ENCODE measurements at places on chromosomes 5 and 9.

- no peak for DNase-seq
These were observed 715.2 kb upstream of the DMAC1 start for GRCh38 chr9:8514760-8515159.

DNA sequence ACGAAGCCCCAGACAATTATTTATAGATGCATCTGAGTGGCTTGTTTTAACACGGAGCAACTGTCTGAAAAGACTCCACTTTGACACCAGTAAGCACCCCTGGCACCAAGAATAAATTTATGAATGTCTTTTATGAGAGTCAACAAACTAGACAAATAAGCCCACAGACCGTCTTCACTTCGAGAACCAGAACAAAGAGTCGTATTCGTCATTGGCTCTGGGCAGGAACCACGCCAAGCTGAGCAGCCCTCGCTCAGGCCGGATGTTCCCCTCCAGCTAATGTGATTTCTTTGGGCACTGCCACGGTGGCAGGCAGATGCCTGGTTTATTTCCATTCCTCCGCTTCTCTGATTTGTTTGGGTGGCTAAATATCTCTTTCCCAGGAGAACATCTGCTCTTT, 91.9 kb upstream of the STC2 start:
- no peak for DNase-seq

GRCh38 chr5:93378073-93378472, 202.9 kb downstream of the NR2F1-AS1 start:
- no peak for DNase-seq

DNA sequence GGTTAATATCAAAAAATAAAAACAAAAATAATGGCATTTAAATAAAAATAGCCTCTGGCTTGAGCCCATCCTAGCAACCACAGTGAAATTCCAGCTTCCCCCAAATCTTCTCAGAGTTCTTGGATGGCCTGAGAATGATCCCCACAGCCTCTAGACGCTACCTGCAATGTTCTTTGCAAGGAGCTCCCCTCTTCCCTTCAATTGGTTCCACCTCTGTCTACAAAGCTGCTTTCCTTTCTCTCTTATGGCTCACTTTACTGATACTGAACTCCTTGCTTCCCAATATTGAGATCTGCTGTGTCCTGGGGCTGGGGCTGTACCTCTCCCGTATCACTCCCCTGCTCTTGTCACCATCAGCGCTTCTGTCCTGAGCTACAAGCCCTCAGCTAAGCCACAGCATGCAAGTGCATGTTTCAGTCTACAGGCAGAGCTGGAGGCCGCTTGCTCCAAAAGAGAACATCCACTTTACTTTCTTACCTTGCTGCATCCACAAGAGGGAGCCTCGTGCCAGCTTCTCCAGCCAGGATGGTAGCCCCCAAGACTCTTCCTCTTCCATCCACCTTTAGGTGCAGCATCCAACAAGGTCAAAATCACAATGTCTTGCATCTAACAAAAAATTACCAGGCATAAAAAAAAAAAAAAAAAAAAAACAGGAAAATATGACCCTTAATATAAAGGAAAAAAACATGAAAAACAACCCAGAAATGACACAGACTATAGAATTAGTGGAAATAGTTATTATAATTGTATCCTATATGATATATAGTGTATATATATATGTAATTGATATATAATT, 57.4 kb upstream of the PRSS3 start:
- no peak for DNase-seq

DNA sequence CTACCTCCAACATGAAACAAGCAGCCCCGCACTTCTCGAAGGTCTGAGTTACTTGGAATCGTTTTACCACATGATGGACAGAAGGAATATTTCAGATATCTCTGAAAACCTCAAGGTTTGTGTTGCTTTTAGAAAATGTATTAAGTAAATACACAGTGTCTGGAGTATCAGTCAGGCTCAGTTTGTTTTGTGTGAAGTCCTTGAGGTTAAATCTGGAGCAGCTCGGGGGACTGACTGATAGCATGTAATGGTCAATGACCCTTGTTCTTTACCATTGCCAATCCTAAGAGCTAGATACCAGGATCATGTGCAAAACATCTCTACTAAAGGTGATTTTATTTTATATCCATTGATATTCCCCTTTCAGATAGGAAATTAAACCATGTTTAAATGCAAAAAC, 26.9 kb upstream of the LNPEP start:
- no peak for DNase-seq
